Naive thymus-derived CD8-positive, alpha-beta T cell (primary cell): ENCODE measurements at places on chromosomes 2 and 18. TPM values are rescaled to one million over a fixed set of nuclear protein-coding genes. Genes with fewer than 3 reads are reported as not detected.

- peaks cover 16% of the 10 kb centered on the region for H3K27me3 ChIP-seq
- H3K36me3 ChIP-seq: no peaks in the 10 kb centered on the region
- H3K27ac ChIP-seq: no peak overlapping the region
- peaks cover 11% of the 10 kb centered on the region for H3K4me1 ChIP-seq
These were observed 88.7 kb downstream of the ADAM23 start for GRCh38 chr2:206531996-206532543.

GRCh38 chr18:47830772-47831171 is 99.7 kb downstream of the SMAD2 start:
- peaks cover 6% of the 10 kb centered on the region for H3K4me1 ChIP-seq
- H3K27me3 ChIP-seq: no peaks in the 10 kb centered on the region
- H3K4me3 ChIP-seq: no peak overlapping the region
- peaks cover 38% of the 10 kb centered on the region for H3K36me3 ChIP-seq
- no peak for DNase-seq
- no peak overlapping the region for H3K27ac ChIP-seq

DNA sequence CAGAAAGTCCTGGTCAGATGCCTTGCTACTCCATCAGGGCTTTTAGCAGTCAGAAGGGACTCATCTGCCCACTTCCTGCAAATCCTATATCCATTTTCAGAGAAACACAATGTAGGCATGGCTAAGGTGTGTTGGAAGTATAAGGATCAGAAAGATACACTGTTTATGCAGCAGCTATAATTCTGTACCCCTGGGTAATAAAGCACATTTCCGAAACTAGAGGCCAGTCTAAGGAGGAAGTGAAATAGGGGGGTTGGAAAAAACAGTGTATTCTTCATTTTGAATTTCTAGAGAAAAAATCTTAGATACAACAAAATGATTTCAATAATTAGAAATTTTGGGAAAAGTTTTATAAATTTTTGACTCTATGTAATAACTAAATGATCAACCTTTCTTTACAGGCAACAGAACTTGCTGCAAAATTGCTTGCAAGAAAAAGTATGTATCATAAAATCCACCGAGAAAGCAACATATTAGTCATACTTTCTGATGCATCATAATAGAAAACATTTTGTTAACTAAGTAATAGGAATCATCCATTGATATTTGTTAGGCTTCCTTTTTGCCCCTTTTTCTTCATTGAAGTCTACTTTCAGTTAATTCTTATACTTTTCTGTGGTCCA is 47.4 kb downstream of the FSIP2 start:
- H3K4me1 ChIP-seq: no peaks in the 10 kb centered on the region
- H3K36me3 ChIP-seq: peaks cover 4% of the 10 kb centered on the region
- H3K27me3 ChIP-seq: no peaks in the 10 kb centered on the region
- no peak overlapping the region for H3K4me3 ChIP-seq

- DNase-seq: no peak
- no peaks in the 10 kb centered on the region for H3K4me1 ChIP-seq
- peaks cover 12% of the 10 kb centered on the region for H3K27me3 ChIP-seq
- no peak overlapping the region for H3K27ac ChIP-seq
These were observed 118.8 kb upstream of the MAP2 start for GRCh38 chr2:209305026-209305425.

- H3K4me1 ChIP-seq: peaks cover 30% of the 10 kb centered on the region
- H3K27me3 ChIP-seq: peaks cover 79% of the 10 kb centered on the region
- no peak for DNase-seq
- peak overlapping the region; percentile 76 for H3K4me3 ChIP-seq
- no peak overlapping the region for H3K27ac ChIP-seq
These were observed 3.8 kb downstream of the PAX3 start for GRCh38 chr2:222294996-222295367.

GRCh38 chr2:216044883-216045486 is 31.6 kb upstream of the MREG start:
- no peaks in the 10 kb centered on the region for H3K4me1 ChIP-seq
- peaks cover 55% of the 10 kb centered on the region for H3K36me3 ChIP-seq
- no peak overlapping the region for H3K4me3 ChIP-seq
- DNase-seq: no peak

DNA sequence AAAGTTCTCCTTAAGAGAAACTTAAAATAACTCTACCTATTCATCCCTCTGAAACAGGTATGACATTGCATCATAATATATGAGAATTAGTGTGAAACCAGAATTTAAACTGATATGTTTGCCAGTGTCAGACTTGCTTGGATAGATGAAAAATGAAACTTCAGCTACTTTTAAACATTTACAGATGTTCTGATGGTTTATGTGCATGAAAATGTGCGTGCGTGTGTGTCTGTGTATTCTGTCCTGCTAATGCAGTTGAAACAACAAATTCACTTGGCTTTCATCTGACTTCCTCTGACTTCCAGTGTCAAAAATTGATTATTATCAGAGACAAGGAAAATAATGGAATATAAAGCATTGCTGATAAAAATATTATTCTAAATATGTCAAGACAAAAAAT is 719.4 kb downstream of the LRP1B start:
- no peaks in the 10 kb centered on the region for H3K36me3 ChIP-seq
- no peak overlapping the region for H3K27ac ChIP-seq
- no peaks in the 10 kb centered on the region for H3K27me3 ChIP-seq
- DNase-seq: no peak

DNA sequence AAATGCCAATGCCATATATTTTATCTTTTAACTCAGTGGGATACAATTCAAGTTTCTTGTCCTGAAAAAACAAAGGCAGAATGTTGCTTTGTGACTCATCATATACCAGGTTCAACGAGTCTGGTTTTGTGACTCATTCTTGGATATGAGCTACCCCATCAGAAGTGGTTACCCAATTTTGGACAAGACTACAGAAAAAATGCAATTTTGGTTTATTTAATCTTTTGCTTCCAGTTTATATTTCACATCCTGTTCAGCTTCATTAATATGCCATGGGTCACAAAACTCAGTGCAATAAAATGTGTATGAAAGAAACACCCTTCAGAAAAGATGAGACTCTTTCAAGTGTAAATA is 25.0 kb downstream of the FN1 start:
- no peak for DNase-seq
- H3K27ac ChIP-seq: no peak overlapping the region
- H3K27me3 ChIP-seq: peaks cover 12% of the 10 kb centered on the region
- no peak overlapping the region for H3K4me3 ChIP-seq

GRCh38 chr2:239942871-239943311 is 82.3 kb downstream of the NDUFA10 start:
- DNase-seq: no peak
- H3K36me3 ChIP-seq: no peaks in the 10 kb centered on the region
- peaks cover 8% of the 10 kb centered on the region for H3K4me1 ChIP-seq
- H3K4me3 ChIP-seq: no peak overlapping the region
- H3K27me3 ChIP-seq: no peaks in the 10 kb centered on the region
- H3K27ac ChIP-seq: no peak overlapping the region

- H3K4me1 ChIP-seq: no peaks in the 10 kb centered on the region
- H3K36me3 ChIP-seq: no peaks in the 10 kb centered on the region
- H3K27me3 ChIP-seq: peaks cover 27% of the 10 kb centered on the region
- DNase-seq: no peak
- H3K27ac ChIP-seq: no peak overlapping the region
These were observed 186.6 kb downstream of the NRP2 start for GRCh38 chr2:205868773-205869333.

DNA sequence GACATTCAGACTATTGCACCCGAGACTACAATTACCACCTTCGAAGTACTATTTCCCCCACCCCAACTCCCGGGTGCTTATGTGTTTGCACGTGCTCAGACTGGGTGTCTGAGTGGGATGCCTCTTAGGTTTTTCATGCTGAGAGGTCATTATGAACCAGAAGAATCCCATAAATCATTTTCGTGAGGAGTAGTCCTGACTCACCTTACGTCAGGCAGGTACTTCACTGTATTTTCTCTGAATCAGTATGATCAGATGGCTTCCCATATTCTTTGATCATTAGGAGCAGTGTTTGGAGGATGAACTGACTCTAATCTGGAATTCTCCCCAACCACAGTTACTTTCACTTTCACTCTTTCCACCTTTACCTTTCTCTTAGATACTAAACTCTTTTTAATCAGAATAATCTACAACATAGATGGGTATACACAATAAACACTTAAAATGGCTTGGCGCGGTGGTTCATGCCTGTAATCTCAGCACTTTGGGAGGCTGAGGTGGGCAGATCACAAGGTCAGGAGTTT is 38.4 kb upstream of the STAT4 start:
- H3K4me1 ChIP-seq: peaks cover 17% of the 10 kb centered on the region
- H3K4me3 ChIP-seq: peak overlapping the region; percentile 86
- peak overlapping the region; percentile 92 for H3K27ac ChIP-seq
- no peaks in the 10 kb centered on the region for H3K27me3 ChIP-seq

DNA sequence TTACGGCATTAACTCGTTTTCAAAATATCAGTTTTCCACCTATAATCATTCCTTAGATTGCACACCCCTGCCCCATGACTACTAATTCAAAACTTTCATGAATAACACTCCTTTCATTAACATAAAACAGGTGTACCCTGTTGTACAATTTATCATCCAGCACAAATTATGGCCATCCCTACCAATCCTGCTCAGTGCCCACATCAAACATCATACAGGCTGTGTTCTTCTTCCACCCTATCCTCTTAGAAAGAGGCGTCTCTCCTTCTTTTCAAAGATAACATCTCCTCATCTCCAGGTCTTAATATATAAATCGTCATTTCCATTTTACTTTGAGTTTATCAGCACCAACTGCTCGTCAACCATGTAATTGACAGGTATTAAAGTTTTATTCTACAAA is 67.6 kb downstream of the SLC66A3 start:
- no peak overlapping the region for H3K27ac ChIP-seq
- no peaks in the 10 kb centered on the region for H3K4me1 ChIP-seq
- no peak overlapping the region for H3K4me3 ChIP-seq
- H3K27me3 ChIP-seq: no peaks in the 10 kb centered on the region
- DNase-seq: no peak

DNA sequence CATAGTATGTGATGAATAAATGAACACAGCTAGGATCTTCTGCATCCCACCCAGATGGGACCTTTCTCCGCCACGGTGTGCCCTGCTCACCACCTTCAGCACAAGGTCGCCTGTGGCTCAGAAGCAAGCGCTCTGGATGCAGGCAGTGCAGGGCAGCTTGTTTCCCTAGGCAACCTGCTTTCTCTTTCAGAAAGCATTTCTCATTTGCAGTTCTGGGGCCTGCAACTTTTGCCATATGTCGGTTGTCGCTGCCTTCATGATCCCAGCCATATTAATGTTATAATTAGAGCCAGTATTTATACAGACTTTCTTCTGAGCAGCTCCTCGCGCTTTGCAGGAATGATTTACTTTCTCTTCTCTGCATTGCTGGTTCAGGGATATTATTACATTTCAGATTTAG is 692.8 kb downstream of the RNF144A start:
- H3K36me3 ChIP-seq: no peaks in the 10 kb centered on the region
- peaks cover 29% of the 10 kb centered on the region for H3K4me1 ChIP-seq
- peak overlapping the region; percentile 76 for H3K4me3 ChIP-seq
- no peak for DNase-seq
- no peaks in the 10 kb centered on the region for H3K27me3 ChIP-seq

GRCh38 chr2:119544939-119545475 is 758 bp downstream of the CFAP221 start:
- H3K4me1 ChIP-seq: peaks cover 9% of the 10 kb centered on the region
- peaks cover 57% of the 10 kb centered on the region for H3K27me3 ChIP-seq
- no peak for DNase-seq
- no peaks in the 10 kb centered on the region for H3K36me3 ChIP-seq
- no peak overlapping the region for H3K4me3 ChIP-seq

DNA sequence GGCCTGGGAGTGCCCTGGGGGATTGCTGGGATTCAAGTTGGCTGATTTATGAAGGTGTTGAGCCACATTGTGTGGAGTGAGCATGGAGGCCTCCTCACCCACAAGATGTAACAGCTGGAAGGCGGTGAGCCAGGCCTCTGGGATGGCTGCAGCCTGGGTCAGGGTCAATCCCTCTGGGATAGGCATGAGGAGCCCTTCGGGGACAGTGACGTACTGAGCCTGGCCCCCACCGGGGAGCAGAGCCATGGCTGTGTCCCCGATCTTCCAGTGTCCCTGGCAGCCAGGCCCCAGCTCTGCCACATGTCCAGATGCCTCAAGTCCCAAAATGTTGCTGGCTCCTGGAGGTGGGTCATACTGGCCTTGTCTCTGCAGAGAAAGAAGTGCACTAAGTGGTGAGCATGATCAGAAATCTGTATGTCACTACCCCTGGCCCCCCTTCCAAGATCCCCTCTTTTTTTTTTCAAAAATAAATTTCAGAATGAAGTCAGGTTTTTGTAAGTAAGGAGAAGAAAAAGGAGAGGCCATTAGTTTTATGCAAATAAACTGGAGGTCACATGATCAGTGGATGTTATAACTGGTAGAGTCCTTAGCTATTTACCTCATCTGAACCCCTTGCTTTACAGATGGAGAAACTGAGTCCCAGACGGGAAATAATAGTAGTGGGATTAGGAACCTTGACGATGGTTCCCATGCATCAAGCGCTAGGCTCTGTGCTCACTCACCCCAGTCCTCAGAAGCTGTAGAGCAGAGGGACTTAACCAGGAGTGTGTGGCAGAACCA is 1.7 kb downstream of the TP53I3 start:
- H3K27me3 ChIP-seq: no peaks in the 10 kb centered on the region
- H3K36me3 ChIP-seq: peaks cover 7% of the 10 kb centered on the region
- H3K4me1 ChIP-seq: peaks cover 17% of the 10 kb centered on the region
- H3K27ac ChIP-seq: peak overlapping the region; percentile 84
- peak overlapping the region; percentile 79 for H3K4me3 ChIP-seq

DNA sequence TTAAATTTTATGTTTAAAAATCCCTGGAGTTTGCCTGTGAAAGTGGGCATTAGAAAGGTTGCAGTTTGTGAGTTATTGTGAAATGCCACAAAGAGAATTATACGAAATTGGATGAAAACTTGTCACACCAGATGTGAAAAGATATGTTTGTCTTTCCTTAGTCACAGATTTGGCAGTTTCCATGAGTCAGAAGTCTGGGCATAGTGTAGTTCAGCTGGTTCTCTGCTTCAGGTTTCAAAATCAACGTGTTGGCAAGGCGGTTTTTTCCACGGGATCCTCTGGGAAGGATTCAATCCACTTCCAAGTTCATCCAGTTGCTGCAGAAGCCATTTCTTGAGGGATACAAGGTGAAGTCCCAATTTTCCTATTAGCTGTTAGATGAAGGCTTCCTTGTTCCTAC is 658.0 kb upstream of the CDH2 start:
- no peaks in the 10 kb centered on the region for H3K4me1 ChIP-seq
- no peaks in the 10 kb centered on the region for H3K36me3 ChIP-seq
- DNase-seq: no peak
- H3K4me3 ChIP-seq: no peak overlapping the region

DNA sequence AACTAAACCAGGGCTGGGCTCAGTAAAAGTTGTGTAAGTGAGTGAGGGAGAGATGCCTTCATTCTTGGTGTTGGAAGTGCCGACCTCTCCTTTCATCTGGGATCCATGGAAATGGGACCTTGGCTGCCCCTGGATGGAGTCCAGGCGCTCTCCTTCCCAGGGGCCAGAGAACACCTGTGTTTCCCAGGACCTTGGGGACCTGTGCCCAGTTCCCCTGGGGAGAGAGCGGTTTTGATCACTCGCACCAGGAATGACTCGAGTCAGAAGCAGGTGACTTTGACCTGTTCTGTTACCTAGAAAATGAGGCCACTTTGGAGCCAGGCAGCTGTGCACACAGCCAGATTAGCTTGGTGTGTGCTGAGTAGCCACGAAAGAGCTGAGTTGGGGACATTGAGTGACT is 97.3 kb downstream of the SH3BP4 start:
- H3K4me3 ChIP-seq: no peak overlapping the region
- DNase-seq: no peak
- no peaks in the 10 kb centered on the region for H3K36me3 ChIP-seq
- H3K4me1 ChIP-seq: peaks cover 11% of the 10 kb centered on the region

The GPAT2 gene
- 11.7 TPM for total RNA-seq

The CPO gene
- total RNA-seq: not detected

The SPTBN1 gene
- 177 TPM for total RNA-seq

The CPS1 gene
- total RNA-seq: 0.49 TPM

The GLB1L gene
- total RNA-seq: 2.7 TPM

The TWSG1 gene
- total RNA-seq: 7.7 TPM

The ECEL1 gene
- not detected for total RNA-seq

The TACR1 gene
- total RNA-seq: not detected
